ENCODE measurements at places on chromosomes 2 and 18.

GRCh38 chr18:74760436-74760835 is 162.8 kb downstream of the ZNF407 start:
- no peak for DNase-seq

DNA sequence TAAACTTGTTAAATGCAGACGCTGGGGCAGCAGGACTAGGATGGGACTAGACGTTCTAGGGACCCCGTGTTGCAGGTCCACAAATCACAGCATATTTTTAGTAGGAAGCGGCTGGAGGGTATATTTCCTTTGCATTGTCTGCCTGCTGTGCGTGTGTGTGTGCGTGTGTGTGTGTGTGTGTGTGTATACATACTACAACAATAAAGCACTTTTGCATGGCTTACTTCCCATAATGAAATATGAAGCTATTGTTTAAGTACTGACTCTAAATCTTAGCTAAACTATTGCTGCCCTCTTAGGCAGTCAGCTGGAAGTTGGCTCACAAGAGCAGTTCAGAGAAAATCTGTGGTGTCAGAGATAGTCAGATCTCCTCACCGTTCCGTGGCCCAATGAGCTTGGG is 133.4 kb downstream of the CABLES1 start:
- no peak for DNase-seq

DNA sequence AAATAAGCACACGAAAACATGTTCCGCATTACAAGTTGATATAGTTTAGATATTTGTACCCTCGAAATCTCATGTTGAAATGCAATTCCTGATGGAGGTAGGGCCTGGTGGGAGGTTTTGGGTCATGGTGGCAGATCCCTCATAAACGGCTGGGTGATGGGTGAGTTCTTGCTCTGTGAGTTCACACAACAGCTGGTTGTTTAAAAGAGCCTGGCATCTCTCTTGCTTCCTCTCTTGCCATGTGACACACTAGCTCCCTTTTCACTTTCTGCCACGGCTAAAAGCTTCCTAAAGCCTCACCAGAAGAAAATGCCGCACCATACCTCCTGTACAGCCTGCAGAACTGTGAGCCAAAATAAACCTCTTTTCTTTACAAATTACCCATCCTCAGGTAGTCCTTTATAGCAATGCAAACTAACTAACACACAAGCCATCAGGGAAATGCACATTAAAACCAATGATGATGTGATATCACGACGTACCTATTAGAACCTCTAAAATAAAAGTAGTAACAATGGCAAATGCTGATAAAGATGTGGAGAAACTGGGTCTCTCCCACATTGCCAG is 188.5 kb downstream of the ANAPC1 start:
- DNase-seq = no peak

GRCh38 chr2:64876137-64876647 is 113.0 kb upstream of the SLC1A4 start:
- DNase-seq = no peak

GRCh38 chr2:29729401-29729800 is 192.0 kb downstream of the ALK start:
- DNase-seq = no peak

DNA sequence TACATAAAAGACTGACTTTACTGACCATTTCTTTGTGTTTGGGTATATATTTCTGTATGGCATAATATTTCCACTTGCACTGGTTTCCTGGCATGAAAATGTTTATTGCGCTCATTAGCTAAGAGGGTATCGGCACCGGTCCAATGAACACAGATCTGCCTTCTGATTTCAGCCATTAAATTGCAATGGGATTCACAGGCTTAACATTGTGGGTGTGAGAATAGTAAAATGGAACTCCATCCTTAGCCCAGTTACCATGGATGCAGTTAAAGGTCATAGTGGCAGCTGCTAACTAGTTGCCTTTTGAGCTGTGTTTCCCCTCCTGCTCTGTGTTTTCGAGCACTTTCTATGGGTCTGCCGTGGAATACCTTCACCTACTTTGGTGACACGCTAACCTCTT is 352.6 kb upstream of the POU3F3 start:
- DNase-seq = no peak

- DNase-seq = no peak
These were observed 607.0 kb upstream of the HS6ST1 start for GRCh38 chr2:128925631-128926030.

DNA sequence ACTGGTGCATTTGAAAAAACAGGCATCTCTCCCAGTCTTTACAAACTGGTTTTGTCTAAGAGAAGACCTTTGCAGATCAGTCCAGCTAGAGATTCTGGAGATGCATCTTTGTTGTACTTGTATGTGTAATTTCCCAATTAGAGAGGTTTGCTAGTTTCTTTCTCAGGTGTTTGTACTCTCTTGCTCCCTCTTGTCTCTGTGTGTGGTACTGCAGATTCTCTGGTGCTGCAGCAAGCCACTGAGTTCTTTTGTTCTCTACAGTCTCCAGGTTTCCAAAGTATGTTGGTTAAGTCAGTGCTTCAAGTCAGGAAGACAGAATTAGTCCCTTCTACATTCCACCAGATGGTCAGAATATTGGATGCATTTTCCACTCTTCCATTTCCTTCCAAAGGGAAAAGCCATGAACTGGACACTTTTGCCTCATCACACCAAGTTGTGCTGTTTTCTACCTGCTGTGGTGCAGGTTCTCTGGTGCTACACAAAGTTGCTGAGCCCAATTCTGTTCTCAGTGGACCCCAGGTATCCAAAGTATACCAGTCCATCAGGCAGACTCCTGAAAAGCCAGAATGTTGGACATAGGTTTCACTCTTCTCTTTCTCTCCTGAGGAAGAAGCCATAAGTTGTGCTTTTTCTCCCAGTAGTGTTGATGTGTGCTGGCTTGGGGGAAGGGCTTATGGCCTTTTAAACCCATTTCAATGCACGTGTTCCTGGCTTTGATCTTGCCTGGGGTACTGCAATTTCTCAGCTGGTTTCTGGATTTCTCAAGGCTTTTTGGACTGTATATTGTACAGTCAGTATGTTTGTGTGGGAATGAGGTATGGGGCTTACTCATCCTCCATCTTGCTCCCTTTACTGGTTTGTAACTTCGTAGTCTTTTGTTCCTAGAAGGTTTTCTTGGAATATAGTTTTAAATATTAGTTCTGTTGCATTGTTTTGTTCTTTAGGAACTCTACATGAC is 29.8 kb downstream of the EPC2 start:
- no peak for DNase-seq

DNA sequence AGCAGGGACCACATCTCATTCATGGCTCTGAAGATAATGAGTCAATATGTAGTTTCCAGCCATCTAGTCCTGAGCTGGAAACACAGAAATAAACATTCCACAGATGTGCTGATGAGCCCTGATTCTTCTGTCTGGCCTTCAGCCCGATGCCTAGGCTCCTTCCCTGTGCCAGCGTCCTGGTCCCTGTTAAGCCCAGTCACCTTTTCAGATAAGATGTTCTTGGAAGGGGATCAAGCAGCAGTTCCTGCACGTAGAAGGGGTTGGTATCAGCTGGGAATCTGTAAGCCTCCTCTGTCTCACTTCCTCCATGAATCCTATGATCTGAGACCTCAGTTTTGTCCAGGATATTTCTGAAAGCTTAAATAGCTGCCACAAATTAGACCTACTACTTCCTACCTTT is 149.3 kb downstream of the TTC32 start:
- no peak for DNase-seq

- no peak for DNase-seq
These were observed 181.3 kb downstream of the CTIF start for GRCh38 chr18:48719974-48720654.

DNA sequence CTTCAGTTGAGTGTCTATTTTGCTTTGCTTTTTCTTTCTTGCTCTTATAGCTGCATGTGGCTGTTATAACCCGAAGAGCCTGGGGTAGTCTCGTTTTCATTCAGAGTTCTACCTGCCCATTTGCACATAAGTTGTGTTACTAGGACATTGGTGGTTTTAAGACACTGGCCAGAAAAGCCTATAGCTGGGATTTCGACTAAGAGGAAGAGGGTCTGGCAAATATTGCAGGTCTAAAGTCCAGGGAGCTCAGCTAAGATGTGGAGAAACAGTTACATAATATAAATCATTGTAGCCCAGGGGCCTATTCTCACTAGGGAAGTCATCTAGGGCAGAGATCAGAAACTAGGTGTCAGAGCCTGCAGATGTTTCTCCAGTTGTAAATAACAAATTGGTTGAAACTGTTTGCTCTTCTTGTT is 120.8 kb downstream of the BABAM2 start:
- no peak for DNase-seq

DNA sequence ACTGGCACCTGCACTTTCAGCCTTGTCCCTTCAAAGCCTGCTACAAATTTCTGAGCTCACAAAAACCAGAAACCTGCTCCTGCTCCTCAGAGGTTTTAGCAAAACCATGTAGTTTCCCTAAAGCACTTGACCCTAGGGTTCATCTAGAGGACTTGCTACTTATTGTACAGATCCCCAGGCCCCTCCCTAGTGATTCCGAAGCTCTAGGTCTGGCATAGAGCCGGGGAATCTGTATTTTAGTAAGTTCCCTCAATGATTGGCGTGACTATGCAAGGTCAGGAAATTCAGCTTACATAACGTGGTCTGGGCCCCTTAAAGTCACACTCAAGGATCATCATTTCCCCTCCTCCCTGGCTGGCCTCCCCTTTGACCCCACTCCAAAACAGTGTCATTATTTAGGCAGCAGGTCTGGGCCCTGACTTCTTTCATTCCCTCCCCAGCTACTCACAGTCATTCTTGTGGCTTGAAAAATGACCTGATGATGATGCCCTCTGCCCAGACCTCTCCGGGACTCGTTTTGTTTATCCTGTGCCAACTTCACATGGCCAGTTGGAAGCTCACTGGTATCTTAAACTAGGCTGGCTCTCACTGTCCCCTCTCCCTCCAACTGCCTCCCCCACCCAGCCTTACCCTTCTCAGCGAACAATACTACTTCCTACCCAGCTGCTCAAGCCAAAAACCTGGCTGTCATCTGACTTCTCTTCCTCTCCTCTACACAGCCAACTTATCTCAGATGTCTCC is 36.0 kb downstream of the WDFY1 start:
- no peak for DNase-seq

DNA sequence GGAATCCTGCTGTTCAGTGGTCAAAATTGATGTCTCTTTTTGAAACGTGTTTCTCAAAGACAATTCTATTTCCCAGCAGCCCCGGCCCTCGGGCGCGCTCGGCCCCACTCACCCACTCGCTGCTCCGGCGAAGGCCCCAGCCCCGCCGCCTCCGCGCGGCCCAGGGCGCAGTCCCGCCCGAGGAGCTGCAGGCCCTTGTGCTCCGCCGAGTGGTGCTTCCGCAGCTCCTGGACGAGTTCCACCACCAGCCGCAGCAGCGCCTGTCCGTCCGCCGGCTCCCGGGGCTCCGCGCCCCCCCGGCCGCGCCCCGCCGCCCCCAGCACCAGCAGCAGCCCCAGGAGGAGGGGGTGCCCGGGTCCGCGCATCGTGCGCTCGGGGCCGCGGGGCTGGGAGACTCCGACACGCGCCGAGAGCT is 413 bp downstream of the ALKAL2 start:
- no peak for DNase-seq

DNA sequence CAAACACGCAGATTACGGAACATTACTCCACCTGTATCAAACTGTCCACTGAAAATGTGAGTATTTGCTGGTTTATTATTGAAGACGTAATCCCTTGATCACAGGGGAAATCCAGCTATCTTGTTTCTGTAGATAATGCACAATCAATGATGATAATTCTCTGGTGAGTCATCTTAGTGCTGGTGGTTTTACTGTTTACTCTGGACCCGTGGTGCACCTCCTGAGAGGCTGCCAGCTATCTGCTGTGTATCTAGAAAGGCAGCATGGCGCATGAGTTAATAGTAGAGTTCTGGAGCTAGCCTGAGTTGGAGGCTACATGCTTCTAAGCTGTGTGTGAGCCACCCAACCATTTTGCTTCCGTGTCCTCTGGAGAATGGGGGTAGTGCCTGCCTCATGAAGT is 6.5 kb downstream of the NCAPH start:
- DNase-seq = peak; percentile 73

- DNase-seq = no peak
These were observed 55.5 kb downstream of the MTHFD2 start for GRCh38 chr2:74253971-74254310.

DNA sequence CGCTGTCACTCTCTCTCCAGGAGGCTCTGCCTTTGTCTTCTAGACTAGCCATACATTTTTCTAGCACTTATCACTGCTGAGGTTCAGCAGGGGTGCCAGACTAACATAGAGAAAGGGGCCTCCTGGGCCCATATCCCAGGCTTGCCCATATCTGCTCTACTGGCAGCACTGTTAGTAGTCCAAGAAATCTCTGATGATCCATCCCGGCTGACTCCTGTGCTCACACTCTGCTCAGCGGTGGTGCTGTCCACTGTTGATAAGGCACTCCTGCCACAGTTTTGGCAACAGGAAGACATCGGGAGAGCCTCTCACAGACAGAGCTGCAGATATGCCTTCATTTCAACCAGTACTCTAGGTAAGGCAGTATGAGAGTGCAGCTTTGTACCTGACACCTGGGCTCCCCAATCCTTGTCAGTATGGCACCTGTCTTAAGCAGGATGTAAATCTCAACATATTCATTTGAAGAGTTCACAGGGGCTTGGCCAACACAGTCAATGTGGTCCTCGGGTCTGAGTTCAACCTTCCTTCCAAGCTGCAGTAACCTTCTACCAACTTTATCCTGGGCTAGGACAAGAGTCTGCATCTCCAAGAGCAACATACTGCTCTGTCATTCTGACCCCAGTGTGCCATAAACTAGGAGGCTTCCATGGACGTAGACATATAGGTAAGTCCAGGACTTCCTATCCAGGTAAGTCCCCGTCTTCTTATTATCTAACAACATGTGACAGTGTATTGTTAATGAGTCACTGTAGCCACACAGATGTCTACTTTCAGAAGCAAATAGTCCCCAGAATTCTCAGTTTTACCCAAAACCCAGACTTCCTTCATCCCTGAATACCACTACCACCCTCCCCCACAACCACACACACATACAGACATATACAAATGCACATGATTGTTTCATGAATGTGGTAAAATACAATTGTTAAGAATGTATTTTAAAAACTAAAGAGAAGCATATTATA is 16.2 kb downstream of the KLF7 start:
- no peak for DNase-seq

DNA sequence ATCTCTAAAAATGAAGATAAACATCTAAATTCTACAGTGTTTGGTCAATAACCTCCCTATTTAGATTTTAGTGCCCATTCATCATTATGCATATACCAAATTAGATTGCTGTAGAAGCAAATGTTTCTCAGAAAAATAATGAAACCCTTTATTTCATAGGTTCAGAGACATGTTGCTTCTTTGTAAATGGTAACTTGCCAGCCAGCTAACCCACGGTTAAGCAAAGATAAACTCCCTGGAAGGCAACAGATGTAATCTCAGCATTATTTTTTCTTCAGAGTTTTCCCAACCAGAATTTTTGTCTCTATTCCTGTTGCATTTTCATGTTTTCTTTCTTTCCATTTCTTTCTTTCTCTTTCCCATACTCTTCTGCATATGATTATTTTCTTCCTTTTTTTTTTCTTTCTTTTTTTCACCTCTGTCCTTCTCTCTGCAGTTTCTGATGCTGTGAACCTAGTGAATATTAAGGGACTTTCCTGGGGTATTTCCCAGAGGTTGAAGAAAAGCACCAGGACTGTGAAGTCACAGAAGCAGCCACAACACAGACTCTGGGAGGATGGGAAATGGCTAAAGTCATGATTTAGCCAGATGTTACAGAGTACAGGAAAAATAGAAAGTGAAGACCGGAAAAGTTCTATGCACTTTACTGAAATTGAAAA is 50.0 kb upstream of the DSG1 start:
- DNase-seq = no peak
